Endothelial cell of umbilical vein (primary cell): ENCODE measurements at places on chromosomes 7 and 10. TPM values are rescaled to one million over a fixed set of nuclear protein-coding genes. Genes with fewer than 3 reads are reported as not detected.

- H3K4me3 ChIP-seq = no peak overlapping the region
- H3K4me1 ChIP-seq = peaks cover 7% of the 10 kb centered on the region
- DNase-seq = peak; percentile 27
- H3K36me3 ChIP-seq = no peaks in the 10 kb centered on the region
- H3K27me3 ChIP-seq = no peaks in the 10 kb centered on the region
- H3K27ac ChIP-seq = no peak overlapping the region
Observed at GRCh38 chr10:52621635-52622079, 150.9 kb downstream of the MBL2 start.

GRCh38 chr10:35442028-35442427 lies 105.7 kb downstream of the CCNY start:
- H3K36me3 ChIP-seq = no peaks in the 10 kb centered on the region
- no peaks in the 10 kb centered on the region for H3K27me3 ChIP-seq
- no peak overlapping the region for H3K4me3 ChIP-seq
- no peak overlapping the region for H3K27ac ChIP-seq
- DNase-seq = no peak

DNA sequence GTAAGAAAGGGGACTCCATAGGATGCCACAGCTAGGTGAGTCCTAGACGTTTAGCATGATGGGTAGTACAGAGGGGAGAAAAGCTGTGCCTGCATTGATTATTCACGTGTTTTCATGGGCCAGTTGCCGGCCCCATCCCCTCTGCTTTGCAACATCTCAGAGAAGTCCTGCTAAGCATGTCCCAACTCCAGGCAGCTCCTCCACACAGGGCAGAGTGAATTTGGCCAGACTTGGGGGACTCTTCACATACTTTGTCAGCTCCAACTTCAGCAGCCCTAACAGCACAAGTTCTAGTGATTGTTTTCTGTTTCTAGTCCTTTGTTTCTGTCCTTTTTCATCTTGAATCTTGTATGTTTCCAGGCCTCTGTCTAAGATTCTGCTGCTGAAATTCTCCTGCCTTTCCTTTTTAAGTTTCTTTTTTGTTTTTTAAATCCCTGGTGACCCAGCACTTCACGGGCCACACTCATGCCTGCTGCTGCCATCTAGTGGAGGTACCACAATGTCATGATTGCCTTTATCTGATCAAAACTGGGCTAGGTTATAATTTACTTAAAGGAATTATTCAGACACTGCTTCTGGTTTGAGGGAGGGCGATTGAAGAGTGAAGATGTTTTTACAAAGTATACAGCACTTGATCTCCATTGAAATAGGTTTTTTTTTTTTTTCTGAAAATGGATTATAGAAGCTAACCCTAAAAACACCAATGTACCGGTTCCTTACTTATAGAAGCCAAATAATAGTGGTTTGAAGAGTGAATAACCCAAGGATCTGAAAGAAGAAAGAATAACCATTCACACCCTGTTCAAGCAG lies 276.9 kb downstream of the CSTF2T start:
- peak; percentile 72 for DNase-seq
- H3K27me3 ChIP-seq = no peaks in the 10 kb centered on the region

GRCh38 chr10:71089162-71089561 lies 123.2 kb upstream of the UNC5B start:
- no peak overlapping the region for H3K4me3 ChIP-seq
- H3K27me3 ChIP-seq = peaks cover 8% of the 10 kb centered on the region
- no peaks in the 10 kb centered on the region for H3K4me1 ChIP-seq
- H3K36me3 ChIP-seq = no peaks in the 10 kb centered on the region

CYP26C1 gene
- 0.12 and 0.18 TPM in 2 replicates for polyA plus RNA-seq

DNA sequence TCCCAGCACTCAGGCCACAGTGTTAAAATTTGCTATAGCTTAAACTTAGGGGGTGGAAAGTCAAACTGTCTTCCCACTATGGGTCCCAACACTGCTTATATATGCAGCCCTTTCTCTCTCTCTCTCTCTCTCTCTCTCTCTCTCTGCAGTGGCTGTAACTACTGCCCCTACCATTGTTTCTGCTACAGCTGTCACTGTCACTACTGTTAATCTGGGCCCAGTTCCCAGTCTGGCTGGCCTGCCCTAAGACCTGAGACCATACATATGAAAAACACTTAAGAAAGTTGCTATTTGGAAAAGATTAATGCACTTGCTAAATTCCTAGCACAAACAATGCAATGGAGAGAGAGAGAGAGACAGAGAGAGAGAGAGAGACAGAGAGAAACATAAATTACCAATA lies 78.6 kb downstream of the THSD7A start:
- no peak overlapping the region for H3K27ac ChIP-seq
- H3K4me1 ChIP-seq = no peaks in the 10 kb centered on the region
- H3K36me3 ChIP-seq = no peaks in the 10 kb centered on the region

GRCh38 chr7:101185258-101185839 lies 5.3 kb upstream of the NAT16 start:
- H3K27ac ChIP-seq = no peak overlapping the region
- H3K4me3 ChIP-seq = no peak overlapping the region
- H3K36me3 ChIP-seq = no peaks in the 10 kb centered on the region

ITGB8 gene
- 2.9 and 3.4 TPM in 2 replicates for polyA plus RNA-seq
